NCI-H2107 (cell line): ENCODE measurements at places on chromosomes 4 and X.
A peak's percentile ranks its signal among the peaks of the same experiment; 100 is the strongest.

DNA sequence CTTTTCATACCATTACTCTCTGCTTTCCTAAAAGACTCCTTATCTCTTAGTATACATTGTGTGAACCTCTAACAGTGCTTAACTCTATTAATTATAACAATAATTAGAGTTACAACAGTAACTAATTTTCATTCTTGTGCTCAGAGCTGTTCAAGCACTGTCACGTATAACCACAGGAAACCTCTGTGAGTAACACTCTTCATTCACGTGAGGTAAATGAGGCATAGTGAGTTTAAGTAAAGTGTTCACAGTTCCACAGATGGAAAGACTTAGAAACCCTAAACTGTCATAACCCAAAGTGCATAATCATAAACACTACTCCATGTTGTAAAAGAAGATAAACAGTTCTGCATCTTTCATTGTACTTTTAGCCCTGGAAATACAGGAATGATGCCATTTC lies 222.4 kb downstream of the CCSER1 start:
- DNase-seq: no peak

GRCh38 chrX:18146954-18147353 lies 73.7 kb downstream of the BEND2 start:
- DNase-seq: no peak

- no peak for DNase-seq
Measured at GRCh38 chr4:17690898-17691297, 76.5 kb downstream of the MED28 start.

GRCh38 chrX:124373348-124373747 lies 27.0 kb downstream of the SH2D1A start:
- no peak for DNase-seq

GRCh38 chrX:75781611-75782010 lies 3.4 kb downstream of the MAGEE2 start:
- DNase-seq: no peak

GRCh38 chrX:150577174-150577573 lies 8.8 kb downstream of the MTM1 start:
- DNase-seq: no peak

GRCh38 chr4:66585767-66586166 lies 915.5 kb upstream of the EPHA5 start:
- DNase-seq: no peak

DNA sequence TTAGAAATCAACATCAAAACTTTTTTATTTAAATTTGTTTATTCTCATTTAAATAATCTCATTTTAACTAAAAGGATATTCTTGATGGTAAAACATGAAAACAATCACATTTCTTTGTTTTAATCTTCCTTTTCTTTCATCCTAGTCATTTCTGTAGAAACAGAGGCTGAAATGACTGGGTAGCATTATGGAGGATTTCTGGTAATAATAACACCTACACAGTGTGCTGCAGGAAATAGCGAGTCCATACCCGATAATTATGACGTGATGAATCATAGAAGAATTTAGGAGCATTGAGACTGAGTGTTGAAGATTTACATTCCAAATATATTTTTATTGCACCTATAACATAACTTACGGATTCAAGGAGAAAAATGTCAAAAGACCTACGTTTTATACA lies 31.4 kb upstream of the BBS12 start:
- no peak for DNase-seq

GRCh38 chr4:121977251-121978171 lies 25.7 kb upstream of the TRPC3 start:
- DNase-seq: no peak

DNA sequence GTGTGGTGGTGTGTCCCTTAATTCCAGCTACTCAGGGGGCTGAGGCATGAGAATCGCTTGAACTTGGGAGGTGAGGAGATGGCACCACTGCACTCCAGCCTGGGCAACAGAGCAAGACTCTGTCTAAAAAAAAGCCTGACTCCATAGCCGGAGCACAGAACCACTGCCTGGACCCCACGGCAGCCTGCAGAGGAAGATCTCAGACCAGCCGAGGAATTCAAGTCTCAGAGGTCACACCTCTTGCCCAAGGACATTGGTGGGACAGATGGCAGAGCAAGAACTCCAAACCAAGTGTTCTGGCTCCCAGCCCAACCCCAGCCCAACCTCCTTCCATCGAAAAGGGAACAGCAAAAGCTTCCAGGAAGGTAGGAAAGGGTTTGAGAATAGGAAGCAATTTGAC lies 70.8 kb downstream of the SMIM20 start:
- no peak for DNase-seq

DNA sequence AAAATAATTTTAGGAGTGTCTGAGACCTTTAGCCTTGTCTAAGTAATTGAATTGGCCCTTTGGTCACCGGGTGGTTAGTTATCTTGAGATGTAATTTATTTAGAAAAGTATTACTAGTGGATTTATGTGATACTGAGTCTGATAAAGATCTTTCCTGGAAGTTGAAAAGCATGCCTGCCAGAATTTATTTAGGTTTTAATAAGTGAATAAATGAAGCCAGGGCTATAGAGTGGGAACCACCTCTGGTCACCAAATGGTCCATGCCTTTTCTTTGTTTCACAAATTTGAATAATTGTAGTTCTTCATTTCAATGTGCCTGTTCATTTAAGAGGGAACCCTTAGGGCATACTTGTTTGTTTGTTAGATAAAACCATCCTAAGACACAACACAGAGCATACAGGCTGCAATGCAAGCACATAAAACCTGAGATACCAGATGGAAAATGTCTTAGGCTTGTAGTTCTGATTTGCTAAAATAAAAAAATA lies 627.8 kb downstream of the ADGRL3 start:
- no peak for DNase-seq

- no peak for DNase-seq
Measured at GRCh38 chr4:177393236-177393635, 49.0 kb downstream of the AGA start.

- no peak for DNase-seq
Measured at GRCh38 chrX:79084923-79085322, 59.6 kb upstream of the GPR174 start.

DNA sequence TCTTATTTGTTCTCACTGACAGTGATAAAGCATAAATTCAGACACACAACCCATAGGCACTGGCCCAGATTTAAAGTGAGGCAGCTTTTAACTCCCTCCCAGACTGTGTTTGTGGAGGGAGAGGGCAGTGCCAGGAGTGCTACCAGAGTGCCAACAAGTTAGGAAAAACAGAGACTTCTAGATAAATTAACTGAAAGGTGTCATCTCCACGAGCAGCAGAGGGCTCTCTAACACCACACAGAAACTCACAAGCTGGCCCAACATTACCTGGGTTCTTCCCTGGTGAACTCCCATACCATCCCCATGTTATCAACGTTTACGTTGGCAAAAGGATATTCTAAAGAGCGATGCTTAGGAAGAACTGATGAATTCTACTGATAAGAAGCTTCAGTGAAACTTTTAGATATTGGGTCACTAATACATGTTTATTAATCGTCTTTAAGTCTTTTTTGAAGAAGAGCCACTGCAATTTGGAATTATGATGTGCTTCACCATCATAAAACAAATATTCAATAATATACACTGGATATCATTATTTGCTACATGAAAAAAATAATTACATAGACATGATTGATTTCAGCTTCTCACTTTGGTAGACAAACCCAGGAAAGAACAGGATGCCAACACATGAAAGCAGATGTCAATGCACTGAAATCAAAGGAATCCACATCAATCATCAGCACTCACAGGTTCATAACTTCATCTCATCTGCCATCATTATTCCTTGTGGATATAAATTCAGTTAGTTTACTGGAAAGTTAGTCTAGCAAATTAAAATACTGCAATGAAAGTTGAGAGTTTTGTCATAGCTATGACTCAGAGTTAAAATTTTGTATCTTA lies 121.2 kb upstream of the NAP1L5 start:
- peak; percentile 15 for DNase-seq

DNA sequence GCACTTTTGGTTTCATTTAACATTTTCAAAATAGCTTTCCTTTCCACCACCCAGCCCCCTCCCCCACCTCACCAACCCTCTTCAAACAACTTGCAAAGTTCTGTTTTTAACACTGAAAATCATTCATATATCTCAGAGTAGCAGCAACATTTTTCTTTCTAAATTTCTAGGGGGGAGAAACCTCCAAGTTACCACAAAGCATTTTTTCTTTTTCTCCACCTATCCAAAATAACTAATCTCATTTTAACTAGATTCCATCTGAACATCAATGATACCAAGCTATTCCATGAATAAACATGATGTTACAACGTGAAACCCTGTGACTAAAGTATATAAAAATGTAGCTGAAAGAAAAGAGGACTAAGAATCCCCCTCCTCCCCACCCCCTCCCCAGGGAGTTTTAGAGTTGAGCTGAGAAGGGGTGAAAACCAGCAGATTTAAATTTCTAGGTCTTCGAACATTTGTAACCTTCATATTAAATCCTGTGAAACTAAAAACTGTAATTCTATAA lies 5.2 kb downstream of the LDB2 start:
- no peak for DNase-seq

- no peak for DNase-seq
Measured at GRCh38 chrX:29435396-29435795, 780.0 kb upstream of the MAGEB2 start.

DNA sequence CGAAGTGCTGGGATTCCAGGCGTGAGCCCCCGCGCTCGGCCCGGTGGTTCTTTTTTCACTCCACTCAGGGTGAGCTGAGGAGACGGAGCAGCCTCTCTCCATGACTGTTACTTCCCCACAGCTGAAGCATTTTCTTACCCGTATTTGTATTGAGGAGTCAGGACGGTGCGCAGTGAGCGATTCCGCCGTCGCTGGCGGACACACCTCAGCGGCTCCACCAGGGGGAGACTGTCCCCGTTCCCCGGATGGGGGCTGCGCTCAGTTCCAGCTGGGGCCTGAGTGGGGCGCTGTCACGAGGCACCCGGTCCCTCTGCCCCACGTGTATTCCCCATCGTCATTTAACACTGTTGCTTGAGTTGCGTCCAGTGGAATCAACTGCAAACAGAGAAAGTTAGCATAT lies 844.0 kb upstream of the FRG1 start:
- no peak for DNase-seq

GRCh38 chrX:311156-312129 lies 7.2 kb downstream of the GTPBP6 start:
- DNase-seq: no peak

- no peak for DNase-seq
Measured at GRCh38 chrX:115719171-115719570, 158.2 kb downstream of the PLS3 start.

DNA sequence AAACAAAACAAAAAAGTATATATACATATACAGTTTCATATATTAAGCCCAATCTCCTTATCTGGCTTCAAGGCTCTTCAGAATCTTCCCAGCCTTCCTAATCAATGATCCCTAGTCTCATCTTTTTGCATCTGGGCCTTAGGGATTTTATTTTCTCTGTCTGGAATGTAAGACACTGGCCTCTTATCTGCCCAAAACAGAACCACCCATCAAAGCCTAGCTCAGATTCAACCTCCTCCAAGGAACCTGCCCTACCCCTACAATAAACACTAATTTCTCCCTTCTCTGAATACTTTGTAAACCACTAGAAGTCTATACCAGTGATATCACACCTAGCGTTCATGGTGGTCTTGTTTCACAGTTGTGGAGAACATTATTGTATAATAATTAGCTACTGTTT lies 23.2 kb upstream of the GAB1 start:
- no peak for DNase-seq

DNA sequence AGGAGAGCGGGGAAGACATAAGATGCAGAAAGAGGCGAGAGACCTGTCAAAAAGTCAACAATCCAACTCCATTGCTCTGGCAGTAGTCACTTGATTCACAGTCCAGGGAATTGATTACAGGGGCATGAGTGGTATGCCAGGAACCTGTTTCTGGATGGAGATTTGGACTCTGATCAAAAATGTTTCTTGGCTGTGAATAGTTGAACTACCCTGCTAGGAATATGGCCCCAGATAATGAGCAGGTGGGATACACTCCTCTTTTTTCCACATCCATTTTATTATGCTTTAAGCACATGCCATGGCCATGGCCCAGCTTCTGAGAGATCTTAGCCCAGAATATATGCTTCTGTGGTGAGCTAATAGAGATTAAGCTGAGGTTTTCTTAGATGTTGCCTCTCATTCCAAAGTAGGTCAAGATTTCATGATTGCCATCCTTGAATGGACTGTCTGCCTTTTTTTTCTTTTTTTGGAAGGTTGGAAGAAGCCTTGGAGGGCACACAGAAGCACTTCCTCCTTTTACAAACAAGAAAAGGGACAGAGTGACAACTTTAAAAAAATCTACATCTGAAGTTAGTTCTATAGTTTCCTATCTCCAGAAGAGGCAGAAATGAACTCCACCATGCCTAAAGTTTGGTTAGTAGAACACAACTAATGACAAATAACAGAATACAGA lies 121.9 kb downstream of the KIT start:
- DNase-seq: no peak

DNA sequence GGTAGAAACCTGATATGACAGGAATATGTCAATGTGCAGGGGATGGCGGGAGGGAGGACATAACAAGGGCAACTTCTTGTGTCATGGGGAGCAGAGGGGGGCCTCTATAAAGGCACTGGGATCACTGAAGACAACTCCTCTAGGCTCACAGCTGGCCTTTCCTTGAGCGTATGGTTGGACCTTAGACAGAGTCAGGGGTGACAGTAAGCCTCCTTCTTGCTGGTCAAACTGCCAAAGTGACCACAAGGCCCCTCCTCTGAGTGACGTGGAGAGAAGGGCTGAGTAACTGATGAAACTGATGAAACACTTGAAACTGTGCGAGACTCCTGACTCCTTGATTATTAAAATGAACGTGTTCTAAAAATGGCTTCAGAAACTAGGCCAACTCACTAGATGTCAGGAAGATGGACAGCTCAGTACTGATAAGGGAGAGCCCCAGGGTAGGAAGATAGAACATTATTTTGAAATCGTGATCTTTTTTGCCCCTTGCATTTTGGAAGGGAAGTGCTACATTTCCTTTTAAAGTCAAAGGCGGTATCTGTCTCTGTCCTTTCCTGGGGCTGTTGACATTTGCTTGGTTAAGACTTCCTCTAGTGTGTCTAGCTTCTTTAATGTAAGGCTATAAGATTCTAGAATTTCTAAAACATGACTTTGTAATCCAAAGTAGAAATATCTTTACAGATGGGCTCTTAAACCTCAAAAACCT lies 1.6 kb downstream of the RAB33A start:
- DNase-seq: no peak

DNA sequence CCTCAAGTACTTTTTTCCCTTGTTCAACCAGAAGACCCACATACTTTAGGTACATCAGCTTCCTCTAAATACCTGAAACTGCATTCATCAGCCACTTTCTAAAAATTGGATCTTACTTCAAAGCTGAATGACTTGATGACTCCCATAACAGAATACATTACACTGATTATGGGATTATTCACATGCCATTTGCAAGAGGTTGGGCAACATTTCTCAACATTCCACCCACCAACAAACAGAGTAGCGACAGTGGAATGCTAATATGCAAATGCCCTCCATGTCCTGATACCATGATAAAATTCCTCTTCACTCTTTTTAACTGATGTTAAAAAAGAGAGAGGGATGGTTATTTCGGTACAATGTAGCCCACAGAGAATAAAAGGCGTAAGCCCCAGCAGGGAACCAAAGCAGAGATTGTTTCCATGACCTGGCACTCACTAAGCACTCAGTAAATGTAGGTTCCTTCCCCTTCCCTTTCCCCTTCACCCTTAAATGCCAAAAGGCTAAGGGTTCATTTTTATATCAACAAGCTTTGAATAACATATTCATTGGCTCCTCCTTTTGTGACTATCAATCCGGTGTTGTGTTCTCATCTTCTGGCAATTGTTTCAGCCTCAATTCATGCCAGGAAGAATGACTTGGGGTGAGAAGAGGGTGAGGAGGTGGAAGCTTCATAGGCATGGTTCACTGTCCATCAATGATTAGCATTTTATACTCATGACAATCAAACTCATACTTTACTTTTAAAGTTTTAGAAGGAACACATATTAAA lies 317.2 kb downstream of the DHX15 start:
- no peak for DNase-seq
